A673 (cell line): ENCODE measurements at places on chromosomes 6 and 20. TPM values are rescaled to one million over a fixed set of nuclear protein-coding genes. Genes with fewer than 3 reads are reported as not detected.
A peak's percentile ranks its signal among the peaks of the same experiment; 100 is the strongest.

The TNF gene
- total RNA-seq, result 0.17 and 0.42 TPM in 2 replicates

- peaks cover 44% of the 10 kb centered on the region for H3K27me3 ChIP-seq
- no peaks in the 10 kb centered on the region for H3K36me3 ChIP-seq
- H3K4me3 ChIP-seq, result no peak overlapping the region
- H3K4me1 ChIP-seq, result no peaks in the 10 kb centered on the region
Measured at GRCh38 chr20:64158346-64159285, 5.6 kb upstream of the MYT1 start.

- no peak overlapping the region for H3K4me3 ChIP-seq
Measured at GRCh38 chr6:41269166-41269565, 17.3 kb downstream of the TREM1 start.

- no peaks in the 10 kb centered on the region for H3K36me3 ChIP-seq
- no peak overlapping the region for H3K4me3 ChIP-seq
- no peak for DNase-seq
- H3K27ac ChIP-seq, result no peak overlapping the region
- no peaks in the 10 kb centered on the region for H3K4me1 ChIP-seq
- no peaks in the 10 kb centered on the region for H3K27me3 ChIP-seq
Measured at GRCh38 chr20:46564241-46564957, 13.9 kb upstream of the OCSTAMP start.

The LY6G5B gene
- total RNA-seq, result 18.9 and 19.4 TPM in 2 replicates

GRCh38 chr20:17735206-17735804, 35.5 kb downstream of the BANF2 start:
- no peaks in the 10 kb centered on the region for H3K36me3 ChIP-seq
- H3K4me3 ChIP-seq, result no peak overlapping the region
- DNase-seq, result no peak
- no peaks in the 10 kb centered on the region for H3K4me1 ChIP-seq
- no peak overlapping the region for H3K27ac ChIP-seq

GRCh38 chr6:128241216-128241615, 279.2 kb downstream of the PTPRK start:
- H3K4me1 ChIP-seq, result peaks cover 29% of the 10 kb centered on the region
- no peak overlapping the region for H3K27ac ChIP-seq
- no peaks in the 10 kb centered on the region for H3K27me3 ChIP-seq
- H3K4me3 ChIP-seq, result no peak overlapping the region
- no peaks in the 10 kb centered on the region for H3K36me3 ChIP-seq

The HS3ST5 gene
- not detected in 2 replicates for total RNA-seq

- DNase-seq, result no peak
- no peaks in the 10 kb centered on the region for H3K36me3 ChIP-seq
- H3K4me1 ChIP-seq, result peaks cover 4% of the 10 kb centered on the region
- no peaks in the 10 kb centered on the region for H3K27me3 ChIP-seq
Measured at GRCh38 chr6:169293196-169293595, 39.5 kb upstream of the THBS2 start.

The CLPSL1 gene
- not detected in 2 replicates for total RNA-seq

GRCh38 chr6:44335631-44336030, 6.8 kb upstream of the SPATS1 start:
- H3K36me3 ChIP-seq, result no peaks in the 10 kb centered on the region
- no peak overlapping the region for H3K4me3 ChIP-seq
- DNase-seq, result no peak
- no peak overlapping the region for H3K27ac ChIP-seq

DNA sequence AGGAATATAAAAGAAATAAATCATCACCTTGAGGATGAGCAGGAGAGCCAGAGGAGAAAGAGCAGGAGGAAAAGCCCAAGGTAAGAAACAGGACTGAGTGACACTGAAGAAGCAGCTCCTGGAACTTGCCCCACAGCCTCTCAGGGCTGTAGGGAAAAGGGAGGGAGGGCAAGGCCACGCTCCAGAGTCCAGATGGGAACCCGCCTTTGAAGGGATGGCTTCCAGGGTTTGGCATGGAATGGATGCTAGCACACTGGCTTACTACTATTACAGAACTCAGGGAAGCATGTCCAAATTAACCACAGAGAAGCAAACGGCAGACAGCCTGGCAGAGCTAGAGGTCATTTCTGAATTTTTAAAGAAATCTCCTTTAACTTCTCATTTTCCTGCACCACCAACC, 26.8 kb downstream of the RALGAPA2 start:
- H3K27me3 ChIP-seq, result no peaks in the 10 kb centered on the region
- H3K4me3 ChIP-seq, result no peak overlapping the region
- no peak for DNase-seq

DNA sequence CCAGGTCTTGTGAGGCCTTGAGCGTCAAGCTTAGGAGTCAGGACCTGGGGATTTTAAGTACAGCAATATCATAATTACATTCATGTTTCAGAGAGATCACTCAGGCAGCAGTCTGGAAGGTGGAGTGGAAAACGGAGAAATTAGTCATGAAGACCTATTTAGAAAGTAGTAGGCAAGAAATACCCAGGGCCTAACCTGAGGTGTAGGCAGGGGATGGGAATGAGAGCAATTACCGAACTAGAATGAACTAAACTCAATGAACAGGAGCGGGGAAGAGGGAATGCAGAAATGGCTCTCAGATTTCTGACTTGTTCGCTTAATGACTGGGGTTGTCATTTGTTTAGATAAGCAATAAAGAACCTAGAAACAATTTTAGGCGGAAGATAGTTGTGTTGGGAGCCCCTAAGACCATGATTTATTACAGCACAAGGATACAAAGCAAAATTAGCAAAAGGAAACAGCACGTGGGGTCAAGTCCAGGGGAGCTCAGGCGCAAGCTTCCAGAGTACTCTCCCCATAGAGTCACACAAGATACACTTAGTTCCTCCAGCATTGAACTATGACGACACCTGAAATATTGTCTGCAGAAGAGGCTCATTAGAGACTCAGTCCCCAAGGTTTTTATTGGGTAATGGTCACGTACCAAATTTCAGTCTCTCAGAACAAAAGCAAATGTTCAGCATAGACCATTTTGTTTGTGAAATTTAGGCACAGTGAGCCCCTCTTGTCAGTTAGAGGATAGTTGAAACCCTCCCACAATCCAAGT, 178.8 kb upstream of the AKAP12 start:
- H3K27me3 ChIP-seq, result no peaks in the 10 kb centered on the region
- DNase-seq, result no peak
- H3K36me3 ChIP-seq, result no peaks in the 10 kb centered on the region
- no peak overlapping the region for H3K4me3 ChIP-seq

- no peaks in the 10 kb centered on the region for H3K27me3 ChIP-seq
- H3K36me3 ChIP-seq, result no peaks in the 10 kb centered on the region
- H3K4me1 ChIP-seq, result no peaks in the 10 kb centered on the region
- no peak overlapping the region for H3K27ac ChIP-seq
- no peak overlapping the region for H3K4me3 ChIP-seq
Measured at GRCh38 chr6:160274871-160275510, 16.4 kb upstream of the SLC22A2 start.

DNA sequence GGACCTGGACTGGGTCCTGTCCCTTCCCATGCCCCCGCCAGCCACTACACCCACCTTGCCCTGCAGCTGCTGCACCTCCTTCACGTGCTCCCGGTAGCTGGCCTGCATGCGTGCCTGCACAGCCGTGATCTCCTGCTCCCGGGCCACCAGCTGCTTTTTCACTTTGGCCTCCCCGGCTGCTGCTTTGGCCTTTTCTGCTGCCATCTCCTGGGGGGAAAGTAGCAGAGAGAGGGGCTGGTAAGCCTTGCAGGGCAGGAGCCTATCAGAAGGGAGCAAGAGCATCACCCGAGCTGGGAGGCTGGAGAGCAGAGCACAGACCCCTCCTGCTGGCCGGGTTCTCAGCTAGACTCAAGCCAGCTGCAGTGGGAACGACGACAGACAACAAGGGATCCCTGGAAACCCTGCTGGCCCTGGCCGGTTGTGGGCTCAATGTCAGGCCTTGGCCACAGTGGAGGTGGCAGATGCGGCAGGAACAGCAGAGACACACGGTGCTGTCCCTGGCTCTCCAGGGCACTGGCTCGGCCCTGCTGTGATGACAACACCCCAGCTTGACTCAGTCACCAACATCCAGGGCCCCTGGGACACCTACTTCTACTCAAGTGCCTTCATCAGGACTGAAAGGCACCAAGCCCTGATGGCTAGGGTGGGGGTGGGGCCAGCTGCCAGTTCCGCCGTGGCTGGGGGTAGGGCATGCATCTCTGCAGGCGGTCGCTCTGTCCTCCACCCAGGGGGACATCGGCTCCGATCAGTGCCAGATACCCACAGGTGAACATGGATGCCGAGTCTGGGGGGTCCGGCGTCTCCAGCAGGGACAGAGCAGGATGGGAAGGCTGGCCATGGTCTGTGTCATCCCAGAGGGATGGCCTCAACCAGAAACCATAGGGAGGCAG, 45.3 kb downstream of the RRBP1 start:
- H3K4me3 ChIP-seq, result no peak overlapping the region
- DNase-seq, result no peak
- no peak overlapping the region for H3K27ac ChIP-seq

The NEURL2 gene
- 3.2 and 3.3 TPM in 2 replicates for total RNA-seq

The TSHZ2 gene
- 4.1 and 7.3 TPM in 2 replicates for total RNA-seq

The PGC gene
- total RNA-seq, result not detected in 2 replicates

- H3K27ac ChIP-seq, result no peak overlapping the region
- peak; percentile 55 for DNase-seq
- H3K27me3 ChIP-seq, result no peaks in the 10 kb centered on the region
- peaks cover 22% of the 10 kb centered on the region for H3K36me3 ChIP-seq
Measured at GRCh38 chr6:149840345-149841075, 23.6 kb downstream of the LRP11 start.

The DCDC2 gene
- total RNA-seq, result 45.1 and 54.9 TPM in 2 replicates

The RRAGD gene
- 9.5 and 10.6 TPM in 2 replicates for total RNA-seq

The NKAIN2 gene
- 1.2 and 2.2 TPM in 2 replicates for total RNA-seq

- H3K27me3 ChIP-seq, result no peaks in the 10 kb centered on the region
- peaks cover 7% of the 10 kb centered on the region for H3K4me1 ChIP-seq
- peak; percentile 41 for DNase-seq
- peak overlapping the region; percentile 93 for H3K27ac ChIP-seq
Measured at GRCh38 chr6:27867945-27868300, 44.3 kb downstream of the OR2B2 start.

The CD40 gene
- 16.3 and 18.7 TPM in 2 replicates for total RNA-seq

The PPP1R16B gene
- 0.13 and 0.17 TPM in 2 replicates for total RNA-seq

DNA sequence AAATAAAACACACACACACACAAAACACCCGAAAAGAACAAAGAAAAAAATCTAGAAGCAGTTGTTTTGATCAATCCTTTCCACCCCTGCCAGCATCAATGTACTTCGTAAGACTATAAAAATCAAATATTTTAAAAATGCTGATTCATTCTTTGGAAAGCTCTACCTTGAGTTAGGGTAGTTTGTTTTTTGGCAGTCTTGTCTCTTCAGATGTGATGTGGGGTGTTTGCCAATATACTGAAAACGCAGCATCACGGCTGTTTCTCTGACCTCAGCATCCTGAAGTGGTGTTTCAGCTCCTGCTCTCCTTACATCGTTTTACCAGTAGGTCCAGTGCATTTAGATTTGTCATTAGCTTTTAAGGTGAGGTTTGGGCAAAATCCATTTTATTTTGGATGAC, 526.0 kb downstream of the UTRN start:
- no peaks in the 10 kb centered on the region for H3K4me1 ChIP-seq
- no peaks in the 10 kb centered on the region for H3K27me3 ChIP-seq
- no peaks in the 10 kb centered on the region for H3K36me3 ChIP-seq

The HELZ2 gene
- total RNA-seq, result 21.0 and 27.2 TPM in 2 replicates

DNA sequence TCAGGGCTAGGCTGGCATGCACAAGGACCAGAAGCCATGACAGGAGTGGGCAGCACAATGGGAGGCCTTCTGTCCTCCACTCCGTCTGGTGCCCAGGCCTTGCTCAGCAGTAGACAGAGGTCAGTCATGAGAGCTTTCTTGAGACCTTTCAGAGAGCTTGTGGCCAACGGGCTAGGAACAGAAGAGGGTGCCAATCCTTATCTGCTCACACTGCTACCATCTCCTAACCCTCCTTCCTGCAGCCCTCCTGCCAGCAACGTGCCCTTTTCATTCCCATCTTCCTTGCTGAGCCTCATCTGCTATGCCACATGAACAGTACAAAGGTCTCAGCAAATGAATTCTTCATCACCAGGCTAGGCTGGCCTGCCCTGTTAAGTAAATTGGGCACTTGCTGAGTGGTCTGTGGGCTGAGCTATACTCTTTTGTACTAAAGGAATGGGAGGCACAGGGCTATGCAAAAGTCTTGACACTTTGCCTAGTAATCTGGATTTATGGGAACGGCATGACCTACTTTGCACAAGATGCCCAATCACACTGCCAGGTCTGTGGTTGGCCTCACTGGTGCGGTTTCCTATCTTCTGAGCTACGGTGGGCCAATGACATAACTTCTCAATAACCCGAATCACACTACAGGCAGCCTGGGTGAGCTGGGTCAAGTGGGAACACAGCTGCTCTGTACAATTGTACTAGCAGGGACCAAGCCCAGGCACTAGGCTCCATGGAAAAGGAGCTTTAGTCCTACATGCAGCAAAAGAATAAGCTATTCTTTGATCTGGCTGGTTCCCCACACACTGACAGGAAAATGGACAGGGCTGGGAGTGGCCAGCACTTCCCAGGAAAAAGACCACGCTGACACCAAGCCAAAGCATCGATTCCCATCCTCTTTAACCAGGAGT, 47.8 kb downstream of the ELOVL5 start:
- H3K36me3 ChIP-seq, result no peaks in the 10 kb centered on the region
- DNase-seq, result no peak
- no peaks in the 10 kb centered on the region for H3K27me3 ChIP-seq
- peaks cover 22% of the 10 kb centered on the region for H3K4me1 ChIP-seq
- H3K27ac ChIP-seq, result no peak overlapping the region
